ENCODE measurements at places on chromosomes 7 and 10.

- no peak for DNase-seq
Measured at GRCh38 chr7:49159536-49159935, 235.2 kb downstream of the CDC14C start.

DNA sequence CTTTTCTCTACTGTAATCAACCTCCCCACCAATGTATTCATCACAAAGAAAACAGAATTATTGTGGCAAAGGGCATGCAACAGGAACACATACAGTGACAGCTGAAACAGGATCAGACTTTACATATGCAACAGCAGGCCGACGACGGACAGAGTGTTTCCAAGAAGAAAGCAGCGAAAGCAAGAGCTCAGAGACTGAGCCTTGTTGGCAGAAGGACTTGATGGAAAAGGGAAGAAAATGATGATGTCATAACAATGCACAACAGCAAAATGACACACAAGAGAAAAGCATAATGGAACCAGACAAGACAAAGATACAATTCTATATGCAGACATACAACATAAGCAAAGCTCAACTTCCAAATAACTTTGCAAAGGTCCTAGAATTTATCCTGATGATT, 106.5 kb downstream of the ARHGAP12 start:
- no peak for DNase-seq

GRCh38 chr10:89470628-89471027, 56.3 kb downstream of the IFIT5 start:
- DNase-seq: no peak

GRCh38 chr7:151012911-151013347, 11.4 kb downstream of the ATG9B start:
- no peak for DNase-seq

GRCh38 chr10:24209946-24210491, 1.1 kb downstream of the KIAA1217 start:
- DNase-seq: no peak

DNA sequence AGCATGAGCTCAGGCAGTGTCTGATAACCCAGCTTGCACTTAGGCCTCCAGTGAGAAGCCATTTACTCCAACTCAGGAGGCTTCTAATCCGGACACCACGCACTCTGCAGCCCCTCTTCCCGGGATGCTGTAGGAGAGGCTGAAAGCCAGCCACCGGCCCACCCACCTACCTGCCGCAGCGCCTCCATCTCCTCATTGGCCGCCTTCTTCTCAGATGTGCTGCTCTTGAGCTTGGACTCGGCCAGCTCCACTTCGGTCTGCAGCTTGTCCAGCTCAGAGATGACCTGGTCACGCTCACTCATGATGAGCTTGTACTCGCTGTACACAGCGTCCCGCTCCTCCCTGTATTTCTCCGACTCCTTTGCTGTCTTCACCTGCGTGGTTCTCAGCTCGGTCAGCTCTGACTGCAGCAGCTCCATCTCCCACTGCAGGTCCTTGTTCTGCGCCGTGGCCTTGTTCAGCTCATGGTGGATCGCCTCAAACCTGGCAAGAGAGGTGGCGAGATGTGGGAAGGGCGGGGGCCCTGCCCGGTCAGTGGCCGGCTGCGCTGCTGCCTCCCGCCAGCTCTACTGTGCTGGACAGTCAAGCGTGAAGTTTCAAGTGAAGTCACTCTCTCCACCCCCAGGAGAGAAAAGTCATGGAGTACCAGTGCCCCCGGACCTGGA, 84.7 kb downstream of the DLG5 start:
- DNase-seq: no peak

GRCh38 chr7:82359426-82359825, 84.2 kb downstream of the CACNA2D1 start:
- no peak for DNase-seq

- DNase-seq: no peak
Measured at GRCh38 chr10:113897693-113898618, 43.5 kb downstream of the NHLRC2 start.

GRCh38 chr10:119333146-119333792, 125.9 kb downstream of the GRK5 start:
- no peak for DNase-seq

GRCh38 chr7:91883676-91884362, 3.3 kb upstream of the MTERF1 start:
- no peak for DNase-seq

- no peak for DNase-seq
Measured at GRCh38 chr10:21953585-21954057, 49.9 kb downstream of the DNAJC1 start.

All from left colon (tissue), 2 donors.